ENCODE measurements at places on chromosomes 2 and 18. TPM values are rescaled to one million over a fixed set of nuclear protein-coding genes. Genes with fewer than 3 reads are reported as not detected.

DNA sequence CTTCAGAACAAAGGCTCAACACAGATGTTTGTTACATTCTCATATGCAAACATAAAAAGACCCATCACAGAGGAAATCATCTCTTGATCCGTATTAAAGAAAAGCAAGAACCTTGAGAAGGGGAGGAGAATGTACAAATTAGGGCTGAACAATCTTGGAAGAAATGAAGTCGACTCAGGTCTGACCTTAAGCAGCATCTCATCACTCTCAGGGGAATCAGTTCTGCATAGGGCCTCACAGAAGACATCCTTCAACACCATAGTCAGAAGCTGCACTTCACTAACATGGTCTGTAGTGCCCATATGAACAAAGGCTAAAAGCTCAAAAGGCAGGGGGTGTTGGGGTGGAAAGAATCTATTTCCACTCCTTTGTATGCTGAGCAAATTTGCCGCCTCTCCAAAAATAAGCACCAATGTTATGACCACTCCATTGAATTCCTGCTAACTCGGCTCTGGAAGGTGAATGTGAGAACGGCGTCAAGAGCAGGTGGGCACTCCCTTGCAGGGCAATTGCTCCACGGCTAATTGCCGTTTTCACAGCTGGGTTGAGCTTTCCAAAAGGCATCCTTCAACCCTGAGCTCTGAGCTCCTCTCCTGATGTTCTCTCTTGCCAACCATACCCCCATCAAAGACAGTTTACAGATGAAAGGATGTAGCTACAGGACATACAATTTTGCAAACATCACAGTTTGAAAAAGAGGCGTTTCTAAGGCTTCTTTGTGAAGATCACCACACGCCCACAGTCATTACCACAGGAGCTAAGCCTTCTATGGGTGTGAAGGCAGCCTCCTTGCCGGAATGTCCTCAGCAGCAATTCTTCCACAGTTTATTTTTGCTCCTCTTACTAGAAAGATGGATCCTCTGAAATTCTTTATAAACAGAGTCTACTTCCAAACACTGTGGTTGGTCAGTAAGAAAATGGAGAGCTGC lies 10.0 kb downstream of the KLF7 start:
- no peak for DNase-seq

GRCh38 chr2:196248467-196249094 lies 77.2 kb upstream of the STK17B start:
- DNase-seq, result no peak

GRCh38 chr2:230492107-230492506 lies 76.1 kb downstream of the SP100 start:
- no peak for DNase-seq

DNA sequence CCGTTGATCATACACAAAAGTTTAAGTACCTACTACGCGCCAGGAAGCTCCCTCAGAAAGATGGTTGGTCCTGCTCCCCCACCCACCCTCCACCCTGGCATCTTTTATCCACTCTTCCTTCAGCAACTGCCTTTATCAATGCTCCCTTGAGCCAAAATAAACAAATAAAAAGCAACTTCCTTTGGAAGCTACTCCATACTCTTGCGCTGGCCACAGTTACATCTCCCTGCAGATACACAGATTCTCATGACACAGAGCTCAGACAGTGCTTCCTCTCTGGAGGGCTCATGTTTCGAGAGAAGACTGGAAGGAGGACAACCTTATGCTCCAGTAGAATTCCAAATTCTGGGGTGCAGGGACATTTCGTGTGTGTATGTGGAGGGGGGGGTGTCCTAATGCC lies 3.8 kb upstream of the STEAP3 start:
- DNase-seq, result no peak

Gene SERPINB10
- not detected for total RNA-seq

DNA sequence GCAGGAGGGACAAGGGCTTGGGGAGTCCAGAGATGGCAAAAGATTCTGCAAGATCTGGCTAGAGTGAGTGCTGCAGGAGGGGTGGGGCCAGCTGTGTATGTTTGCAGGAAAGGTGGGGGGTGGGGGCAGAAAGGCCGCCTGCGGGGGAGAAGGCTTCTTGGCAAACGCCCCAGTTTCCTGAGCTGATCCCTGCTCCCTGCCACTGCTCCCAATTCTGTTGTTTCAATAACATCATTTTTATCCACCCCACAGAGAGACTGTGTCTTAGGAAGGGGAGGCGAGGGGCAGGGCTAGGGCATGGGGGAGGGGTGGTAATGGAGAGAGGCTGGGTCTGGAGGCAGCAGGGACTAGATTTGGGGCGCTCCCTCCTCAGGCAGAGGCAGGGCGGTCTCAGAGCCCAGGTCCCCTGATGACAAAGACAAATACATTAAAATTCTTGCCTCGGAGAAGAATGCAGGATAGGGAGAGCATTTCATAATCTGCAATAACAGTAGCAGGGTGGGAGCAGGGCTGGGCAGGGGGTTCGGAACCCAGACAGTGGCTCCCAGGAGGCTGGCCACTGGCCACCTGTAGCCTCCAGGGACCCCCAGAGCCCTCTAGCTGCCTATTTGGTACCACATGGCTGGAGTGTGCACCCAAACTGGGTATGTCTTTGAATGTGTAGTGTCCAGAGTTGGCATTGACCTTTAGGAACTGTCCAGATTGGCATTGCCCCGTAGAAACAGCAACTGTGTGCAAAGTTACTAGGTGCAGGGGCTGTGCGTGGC lies 2.1 kb upstream of the WNT6 start:
- no peak for DNase-seq

Gene GRP
- not detected for total RNA-seq

DNA sequence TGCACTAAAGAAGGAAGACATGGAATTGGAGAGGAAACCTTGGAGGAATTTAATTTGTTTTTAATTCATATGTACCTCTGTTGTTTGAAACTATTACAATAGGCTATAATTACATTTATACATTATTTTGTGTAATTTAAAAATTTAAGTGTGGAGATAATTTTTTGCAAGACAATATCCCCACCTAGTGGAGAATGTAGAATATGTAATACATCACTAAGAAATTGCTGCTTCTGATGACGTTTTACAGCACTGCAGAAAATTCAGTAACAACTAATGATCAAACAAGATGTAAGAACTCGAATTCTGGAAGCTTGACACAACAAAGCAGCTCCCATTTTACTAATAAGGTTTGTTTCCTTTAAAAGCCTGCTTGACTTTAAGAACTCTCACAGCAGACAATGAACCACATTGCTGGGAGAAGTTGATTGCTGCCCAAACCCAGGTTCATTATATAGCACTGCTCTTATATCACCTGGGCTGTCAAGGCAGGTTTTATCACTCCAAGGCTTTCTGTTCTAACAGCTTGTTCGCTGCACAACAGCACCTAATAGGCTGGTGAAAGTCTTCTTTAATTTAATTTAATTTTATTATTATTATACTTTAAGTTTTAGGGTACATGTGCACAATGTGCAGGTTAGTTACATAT lies 53.4 kb downstream of the THADA start:
- no peak for DNase-seq

Gene GLI2
- total RNA-seq, result 15.1 TPM

Gene MAPK4
- total RNA-seq, result 20.1 TPM

DNA sequence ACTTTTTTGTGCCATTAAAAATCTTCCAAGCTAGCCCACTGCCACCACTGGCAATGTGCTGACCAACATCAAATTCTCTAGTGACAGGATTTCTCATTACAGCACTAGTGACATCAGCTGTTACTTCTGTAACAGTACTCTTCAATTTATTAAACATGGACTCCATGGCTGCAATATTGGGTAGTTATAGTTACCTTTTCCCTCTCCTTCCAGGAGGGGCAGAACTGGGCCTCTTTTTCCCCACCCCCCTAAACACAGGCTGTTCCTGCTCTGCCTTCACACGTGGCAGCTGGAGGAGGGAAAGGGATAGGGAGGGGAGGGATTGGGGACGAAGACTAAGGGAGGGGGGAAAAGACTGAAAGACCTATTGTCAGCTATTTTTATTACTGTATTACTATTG lies 38.1 kb downstream of the TRAK2 start:
- no peak for DNase-seq

Gene MRPS5
- 72.5 TPM for total RNA-seq

Gene TDRD15
- total RNA-seq, result not detected

Gene CD207
- not detected for total RNA-seq

- DNase-seq, result no peak
Observed at GRCh38 chr2:208657468-208657867, 250.9 kb downstream of the PTH2R start.

DNA sequence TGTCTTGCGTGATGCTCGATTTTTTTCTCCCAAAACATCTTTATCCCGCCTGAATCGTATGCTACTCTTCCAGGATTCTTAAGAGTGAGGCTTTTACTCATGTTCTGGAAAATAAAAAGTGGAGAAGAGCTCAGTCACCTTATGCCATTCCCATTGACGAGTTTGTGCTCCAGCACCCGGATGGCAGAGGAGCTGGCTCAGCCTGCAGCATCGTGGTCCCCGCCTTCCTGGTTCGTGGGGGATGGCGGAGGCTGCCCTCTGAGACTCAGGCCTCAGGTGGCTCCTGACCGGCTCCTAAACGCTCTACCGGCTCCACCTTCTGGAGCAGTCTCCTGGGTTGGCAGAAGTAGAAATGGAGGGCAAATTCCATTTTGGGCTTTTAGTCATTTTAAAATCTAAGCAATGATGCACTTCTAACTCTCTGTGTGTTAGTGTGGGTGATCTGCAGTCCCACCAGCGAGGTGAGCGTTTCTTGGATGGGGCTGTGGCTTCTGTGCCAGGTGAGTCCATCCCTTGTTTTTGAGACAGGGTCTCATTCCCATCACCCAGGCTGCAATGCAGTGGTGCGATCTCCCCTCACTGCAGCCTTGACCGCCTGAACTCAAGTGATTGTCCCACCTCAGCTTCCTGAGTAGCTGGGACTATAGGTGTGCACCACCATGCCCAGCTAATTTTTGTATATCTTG lies 27.8 kb downstream of the RTP5 start:
- DNase-seq, result no peak

DNA sequence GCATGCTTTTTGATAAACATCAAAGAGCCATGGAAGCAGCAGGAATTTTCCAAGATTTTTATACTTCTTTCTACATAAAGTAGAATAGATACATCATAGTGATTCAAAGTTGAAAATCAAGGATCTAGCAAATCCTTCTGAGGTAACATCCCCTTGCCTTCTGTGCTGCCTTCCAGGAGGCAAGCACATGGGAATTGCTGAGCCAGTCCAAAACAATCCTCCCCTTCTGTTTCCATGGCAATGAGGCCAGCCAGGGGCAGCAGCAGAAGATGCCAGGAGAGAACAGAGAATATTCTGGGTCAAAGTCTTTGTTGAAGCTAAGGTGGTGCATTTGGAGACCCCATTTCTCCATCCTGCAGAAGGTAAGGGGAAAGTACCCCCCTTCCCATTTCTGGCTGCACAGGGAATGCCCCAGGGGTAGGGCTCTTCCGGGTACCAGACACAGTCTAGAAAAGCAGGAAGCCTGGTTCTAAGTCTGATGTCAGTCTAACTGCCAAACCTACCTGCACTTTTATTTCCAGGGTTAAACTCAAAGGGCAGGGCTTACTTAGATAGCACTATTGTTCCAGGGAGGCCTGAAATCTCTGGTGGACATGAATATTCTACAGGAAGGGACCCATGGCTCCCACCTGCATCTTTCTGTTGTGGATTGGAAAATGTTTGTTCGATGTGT lies 22.1 kb downstream of the CENPA start:
- no peak for DNase-seq

Gene MZT2B
- total RNA-seq, result 144 TPM

DNA sequence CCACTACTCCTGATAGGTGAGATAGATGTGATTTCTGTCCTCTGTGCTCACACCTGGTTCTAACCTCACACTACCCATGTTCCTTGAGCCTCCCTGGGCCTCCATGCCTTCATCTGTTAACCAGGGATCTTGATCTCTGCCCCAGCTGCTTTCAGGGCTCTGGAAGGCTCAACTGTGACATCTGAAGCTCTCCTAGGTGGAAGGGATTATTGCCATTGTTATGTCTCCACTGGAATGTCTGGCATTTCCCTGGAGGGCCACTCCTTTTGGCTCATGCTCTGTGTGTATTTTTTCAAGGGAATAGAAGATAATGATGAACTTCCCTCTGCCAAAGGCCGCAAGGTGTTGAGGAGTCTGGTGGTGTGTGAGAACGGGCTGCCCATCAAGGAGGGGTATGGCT lies 41.2 kb downstream of the PCARE start:
- no peak for DNase-seq

GRCh38 chr2:18907508-18907907 lies 318.1 kb upstream of the NT5C1B start:
- no peak for DNase-seq

DNA sequence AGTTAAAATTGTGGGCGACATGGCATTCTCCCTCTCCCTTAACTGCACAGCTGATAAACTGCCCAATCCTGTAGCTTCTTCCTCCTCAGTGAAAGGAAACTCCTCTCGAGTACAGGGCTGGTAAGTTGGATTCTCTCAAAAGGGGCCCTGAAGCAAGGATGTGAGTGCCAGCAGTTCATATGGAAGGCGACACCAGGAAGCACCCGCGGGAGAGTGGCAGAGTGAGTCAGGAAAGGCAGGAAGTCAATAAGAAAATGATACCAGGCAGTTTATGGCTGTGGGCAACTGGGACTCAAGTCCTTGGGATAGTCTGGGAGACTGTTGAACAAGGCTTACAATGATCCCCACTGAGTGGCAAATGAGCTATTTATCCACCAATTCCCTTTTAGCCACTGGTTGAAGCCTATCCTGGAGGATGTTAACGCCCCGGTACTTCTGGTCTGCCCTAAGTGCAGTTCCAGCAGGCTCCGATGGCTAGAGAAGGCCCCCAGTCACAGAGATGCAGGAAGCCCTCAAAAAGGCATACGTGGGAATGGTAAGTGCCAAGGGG lies 34.8 kb downstream of the ABHD3 start:
- peak; percentile 69 for DNase-seq

DNA sequence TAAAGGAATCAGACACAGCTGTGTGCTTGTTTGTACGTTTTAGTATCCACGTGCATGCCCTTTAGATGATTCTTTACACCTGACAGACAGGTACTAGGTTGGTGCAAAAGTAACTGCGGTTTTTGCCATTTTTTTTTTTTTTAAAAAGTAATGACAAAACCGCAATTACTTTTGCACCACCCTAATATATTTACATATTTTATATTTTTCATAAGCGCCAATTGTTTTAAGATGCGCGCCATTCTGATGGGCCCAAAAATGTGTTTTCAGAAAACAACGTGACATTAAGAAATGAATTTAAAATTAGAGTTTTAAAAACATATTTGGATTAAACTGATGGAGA lies 972 bp upstream of the COBLL1 start:
- no peak for DNase-seq

GRCh38 chr2:215367662-215368492 lies 56.0 kb downstream of the ATIC start:
- no peak for DNase-seq

GRCh38 chr2:110904116-110904778 lies 171.9 kb downstream of the ACOXL start:
- DNase-seq, result peak; percentile 18

Gene SERPINB3
- not detected for total RNA-seq

GRCh38 chr2:113005030-113005509 lies at the start of gene IL36A:
TSS of gene IL36A (plus strand) at chr2:113005459. CDS start at chr2:113005872, 413 bp downstream.
- DNase-seq, result no peak

DNA sequence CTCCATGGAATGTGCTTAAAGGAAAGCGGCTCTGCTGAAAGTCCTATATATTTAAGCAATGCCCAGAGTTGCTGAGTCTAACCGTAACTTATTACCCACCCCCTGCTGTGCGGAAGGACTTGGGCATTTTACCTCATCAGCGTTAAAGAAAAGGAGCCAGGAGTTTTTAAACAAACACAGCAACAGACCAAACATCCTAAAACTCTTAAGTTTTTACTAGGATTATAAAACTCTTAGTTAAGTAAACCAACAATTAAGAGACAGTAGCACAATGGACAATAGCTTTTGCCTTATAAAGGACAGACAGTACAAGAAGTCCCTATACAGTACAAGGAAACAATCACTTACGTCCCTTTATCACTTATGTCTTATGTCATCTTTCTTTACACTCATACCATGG lies 90.2 kb downstream of the ZNF521 start:
- DNase-seq, result no peak

Data from transverse colon (tissue), 4 donors.